AG09319 (cell line): ENCODE measurements at places on chromosomes 4 and X.

GRCh38 chr4:128155874-128156456 lies 94.9 kb downstream of the LARP1B start:
- DNase-seq: no peak

DNA sequence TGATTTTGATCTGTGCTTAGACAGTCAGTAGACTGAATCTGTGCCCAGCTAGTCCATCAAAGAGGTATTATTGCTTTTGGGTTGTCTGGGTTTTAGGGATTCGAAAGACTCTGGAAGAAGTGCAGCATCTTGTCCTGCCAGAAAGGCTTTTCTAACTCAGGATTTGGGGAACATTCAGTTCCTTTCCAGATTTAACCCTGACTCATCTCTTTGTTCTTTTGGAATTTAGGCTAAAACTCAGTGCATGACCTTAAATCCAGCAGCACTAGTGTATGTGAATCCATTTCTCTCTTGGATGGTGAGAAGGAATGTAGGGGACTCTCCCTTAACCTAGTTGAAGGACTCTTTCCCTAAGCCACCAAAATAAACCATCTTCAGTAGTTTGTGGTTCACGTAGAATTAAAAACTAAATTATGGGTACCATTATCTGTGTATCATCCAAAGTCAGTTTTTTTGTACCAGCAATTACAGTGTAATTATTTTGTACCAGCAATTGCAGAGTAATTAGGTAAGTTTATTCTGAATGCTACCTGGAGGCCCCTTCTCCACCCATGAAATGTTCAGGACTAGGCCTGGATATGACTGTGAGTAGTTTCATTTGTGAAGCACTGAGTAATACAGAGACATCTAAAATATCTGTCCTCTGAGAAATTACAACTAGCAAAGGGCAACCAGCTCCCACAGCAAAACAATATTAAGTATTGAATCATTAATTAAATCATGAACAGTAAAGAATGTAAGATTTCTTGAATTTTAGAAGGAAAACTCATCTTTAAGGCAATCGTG lies 384.0 kb downstream of the TMA16 start:
- DNase-seq: no peak

DNA sequence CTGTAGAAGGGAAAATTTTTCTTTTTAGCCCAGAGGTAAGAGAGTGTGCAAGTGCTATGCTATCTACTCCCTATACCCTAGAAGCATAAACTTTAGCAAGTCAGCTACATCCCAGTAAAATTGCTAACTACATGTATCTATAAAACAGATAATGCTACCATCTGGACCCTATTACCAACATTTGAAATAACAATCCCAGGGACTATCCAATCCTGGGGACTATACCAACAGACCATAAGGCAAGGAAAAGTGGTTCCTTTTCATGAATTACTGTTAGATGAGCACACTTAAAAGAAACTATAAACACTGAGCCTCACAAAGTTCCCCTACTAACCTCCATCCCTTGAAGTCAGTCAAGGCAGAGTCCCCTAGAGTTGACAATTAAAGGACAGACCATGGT lies 213.6 kb upstream of the VEGFC start:
- no peak for DNase-seq

DNA sequence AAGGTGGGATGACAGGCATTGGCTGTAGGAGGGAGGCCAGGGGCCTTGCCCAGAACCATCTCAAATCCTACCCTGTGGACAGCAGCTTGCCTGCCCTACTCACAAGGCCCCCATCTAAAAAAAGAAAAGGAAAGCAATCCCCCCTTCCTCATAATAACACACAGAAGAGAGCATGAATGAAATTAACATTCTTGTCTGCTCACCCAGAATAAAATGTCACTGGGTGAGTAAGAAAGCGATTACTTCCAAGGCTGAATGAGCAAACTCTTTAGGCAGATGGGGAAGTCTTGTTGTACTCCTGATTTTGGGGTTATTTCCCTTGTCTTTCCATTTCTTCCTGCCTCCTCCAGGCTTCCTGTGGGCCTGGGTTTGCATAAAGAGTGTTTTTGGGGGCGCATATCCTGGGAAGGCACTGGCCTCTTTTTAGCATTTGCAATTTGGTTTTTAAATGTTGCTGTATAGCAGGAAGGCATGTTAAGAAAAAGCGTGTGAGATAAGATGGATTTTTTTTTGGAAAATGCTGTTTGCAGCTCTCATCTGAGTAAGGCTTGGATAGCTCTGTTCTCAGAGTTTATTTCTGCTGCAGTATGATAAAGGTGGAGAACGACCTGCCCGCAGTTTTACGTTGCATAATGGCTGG lies 248.3 kb upstream of the GATB start:
- DNase-seq: no peak

DNA sequence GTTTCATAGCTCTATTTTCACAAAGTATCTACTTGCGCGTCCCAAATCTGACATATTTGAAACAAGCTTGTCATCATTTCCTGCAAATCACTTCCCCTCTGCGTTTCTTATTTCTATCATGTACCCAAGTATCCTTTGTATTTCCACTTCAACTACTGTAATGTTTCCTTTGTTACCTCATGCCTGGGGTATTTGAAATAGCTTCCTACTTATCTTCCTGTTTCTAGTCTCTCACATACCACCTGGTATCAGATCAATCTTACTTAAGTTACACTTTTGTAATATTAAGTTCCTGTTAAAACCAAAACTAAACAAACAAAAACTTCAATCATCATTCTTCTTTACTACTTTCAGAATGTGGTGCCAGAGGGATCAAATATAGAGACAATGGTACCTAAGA lies 93.6 kb upstream of the SMAD1 start:
- no peak for DNase-seq

DNA sequence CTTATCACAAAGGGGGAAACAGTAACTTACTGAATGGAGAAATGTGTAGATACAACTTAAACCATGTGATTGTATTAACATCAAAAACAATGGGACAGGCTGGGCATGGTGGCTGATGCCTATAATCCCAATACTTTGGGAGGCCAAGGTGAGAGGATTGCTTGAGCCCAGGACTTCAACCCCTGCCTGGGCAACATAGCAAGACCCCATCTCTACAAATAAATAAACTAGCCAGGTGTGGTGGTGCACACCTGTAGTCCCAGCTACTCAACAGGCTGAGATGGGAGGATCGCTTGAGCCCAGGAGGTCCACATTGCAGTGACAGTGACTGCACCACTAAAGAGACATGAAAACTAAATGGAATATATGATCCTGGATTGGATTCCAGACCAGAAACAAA lies 26.4 kb downstream of the TMEM184C start:
- DNase-seq: no peak

- DNase-seq: no peak
These were observed 80.8 kb upstream of the IQCM start for GRCh38 chr4:149896432-149896831.

GRCh38 chr4:108045687-108046024 lies 56.0 kb downstream of the HADH start:
- DNase-seq: no peak

GRCh38 chr4:67713529-67714247 lies 12.7 kb upstream of the UBA6 start:
- DNase-seq: no peak

DNA sequence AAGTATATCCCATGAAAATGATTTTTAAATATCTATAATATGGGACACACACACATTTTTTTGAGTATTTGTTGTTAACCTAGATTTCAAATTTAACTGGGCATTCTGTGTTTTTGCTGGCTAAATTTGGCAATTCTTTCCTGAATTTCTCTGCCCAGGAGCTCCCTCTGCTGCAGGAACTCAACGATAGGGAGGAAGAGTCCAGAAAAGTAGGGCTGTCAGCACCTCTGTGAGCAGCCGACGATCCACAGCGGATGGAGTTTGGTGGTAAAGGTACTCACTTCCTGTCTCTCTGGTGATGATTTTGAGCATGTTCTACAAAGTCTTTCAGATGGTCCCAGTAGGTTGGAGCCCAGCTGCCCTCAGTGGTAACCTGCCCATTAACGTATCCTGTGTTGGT lies 23.1 kb upstream of the TMEM184C start:
- DNase-seq: no peak

GRCh38 chrX:55794405-55794804 lies 76.9 kb downstream of the RRAGB start:
- no peak for DNase-seq

- no peak for DNase-seq
These were observed 18.1 kb upstream of the ZXDB start for GRCh38 chrX:57573754-57574153.

DNA sequence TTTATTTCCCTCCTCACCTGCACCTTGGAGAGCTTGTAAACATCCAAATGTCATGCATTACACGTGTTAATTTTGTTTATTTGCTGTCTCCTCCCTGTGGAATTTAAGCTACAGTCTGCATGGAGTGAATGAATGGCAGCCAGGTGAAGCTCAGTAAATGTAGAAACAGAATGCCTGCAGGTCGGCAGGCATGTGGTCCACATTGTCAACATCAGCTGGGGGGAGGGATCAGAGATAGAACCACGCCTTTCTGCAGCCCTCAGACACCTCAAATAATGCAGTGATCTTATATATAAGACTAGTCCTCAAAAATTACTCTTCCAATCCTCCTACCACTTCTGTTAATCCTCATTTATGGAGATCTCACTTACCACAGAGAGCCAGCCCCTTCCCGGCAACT lies 131.2 kb upstream of the KIT start:
- DNase-seq: no peak

GRCh38 chr4:2222838-2223237 lies 19.1 kb downstream of the HAUS3 start:
- DNase-seq: no peak

DNA sequence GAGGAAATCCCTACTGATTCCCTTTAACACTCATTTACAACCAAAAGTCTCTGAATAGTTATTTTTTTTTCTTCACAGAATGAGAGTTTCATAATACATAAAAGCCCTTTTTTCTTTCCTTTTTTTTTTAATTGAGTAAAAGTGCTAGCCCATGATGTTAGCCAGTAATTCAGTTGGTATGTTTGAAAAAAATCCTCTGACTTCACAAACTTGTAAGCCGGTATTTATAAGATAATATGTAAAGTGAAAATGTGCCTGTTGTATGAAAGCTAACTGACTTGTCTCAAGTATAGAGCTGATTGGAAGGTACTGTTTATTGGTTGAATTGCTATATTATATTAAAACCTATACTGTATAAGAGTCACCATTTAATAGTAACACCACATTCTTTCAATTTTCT lies 70.2 kb upstream of the NEIL3 start:
- no peak for DNase-seq
